ENCODE measurements at places on chromosomes 12 and 14. TPM values are rescaled to one million over a fixed set of nuclear protein-coding genes. Genes with fewer than 3 reads are reported as not detected.

P2RX2 gene
- polyA plus RNA-seq: not detected

FZD10 gene
- not detected for polyA plus RNA-seq

GNB3 gene
- polyA plus RNA-seq: 12.0 TPM

DNA sequence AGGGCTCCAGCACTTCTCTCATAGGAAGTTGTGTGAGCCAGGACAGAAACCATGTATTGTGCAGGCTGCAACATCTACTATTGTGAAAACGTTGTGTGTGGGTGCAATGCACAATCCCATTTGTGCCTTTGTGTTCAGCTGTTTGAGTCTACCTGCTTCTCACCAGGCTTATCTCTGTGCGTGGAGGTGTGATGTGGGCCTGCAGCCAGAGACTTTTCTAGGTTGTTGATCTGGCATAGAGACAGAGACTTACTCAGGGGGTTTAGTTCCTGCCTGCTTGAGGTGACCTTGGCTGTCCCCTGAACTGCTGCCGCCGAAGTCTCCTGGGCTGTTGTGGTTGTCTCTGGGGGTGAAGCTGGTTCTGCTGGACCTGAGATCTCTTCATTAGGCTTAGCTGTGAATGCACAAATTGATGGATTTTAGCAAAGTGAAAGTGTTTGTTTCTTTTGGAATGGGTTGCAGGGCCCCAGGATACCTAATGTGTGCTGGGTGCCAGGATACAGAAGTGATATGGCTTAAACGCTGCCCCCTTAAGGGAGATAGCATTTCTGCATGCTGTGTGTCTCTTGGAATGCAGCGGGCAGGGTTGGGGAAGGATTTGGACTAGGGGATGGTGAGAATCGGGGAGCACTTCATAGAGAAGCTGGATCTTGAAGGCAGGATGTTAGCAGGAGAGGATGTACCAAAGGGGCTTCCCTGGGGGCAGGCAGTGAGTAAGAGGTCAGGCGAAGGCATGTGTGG lies 2.5 kb downstream of the LACRT start:
- H3K4me3 ChIP-seq: no peak overlapping the region
- DNase-seq: no peak
- no peaks in the 10 kb centered on the region for H3K4me1 ChIP-seq
- H3K36me3 ChIP-seq: no peaks in the 10 kb centered on the region
- no peak overlapping the region for H3K27ac ChIP-seq
- H3K27me3 ChIP-seq: no peaks in the 10 kb centered on the region

GRCh38 chr14:101108579-101109346 lies 205.2 kb upstream of the RTL1 start:
- no peak overlapping the region for H3K27ac ChIP-seq
- no peaks in the 10 kb centered on the region for H3K4me1 ChIP-seq
- no peaks in the 10 kb centered on the region for H3K36me3 ChIP-seq
- no peak for DNase-seq
- H3K4me3 ChIP-seq: no peak overlapping the region

GRCh38 chr12:2051700-2052621 lies 826 bp upstream of the CACNA1C start:
- H3K27me3 ChIP-seq: peaks cover 59% of the 10 kb centered on the region
- H3K4me3 ChIP-seq: no peak overlapping the region
- H3K4me1 ChIP-seq: peaks cover 3% of the 10 kb centered on the region
- no peak for DNase-seq

All from endothelial cell of umbilical vein (primary cell).